Left renal cortex interstitium (tissue), 4 donors: ENCODE measurements at places on chromosomes 6 and 20.

GRCh38 chr20:51529081-51529681 lies 13.3 kb downstream of the NFATC2 start:
- DNase-seq, result no peak

- DNase-seq, result no peak
Measured at GRCh38 chr6:7802662-7803061, 76.8 kb downstream of the BMP6 start.

GRCh38 chr6:137011406-137011805 lies 33.4 kb downstream of the IL20RA start:
- DNase-seq, result no peak

GRCh38 chr6:2850538-2851113 lies 9.0 kb upstream of the SERPINB1 start:
- no peak for DNase-seq

GRCh38 chr20:8473459-8473858 lies 341.4 kb downstream of the PLCB1 start:
- DNase-seq, result no peak

GRCh38 chr6:161308075-161308655 lies 34.3 kb upstream of the AGPAT4 start:
- no peak for DNase-seq

- no peak for DNase-seq
Measured at GRCh38 chr6:104943781-104944180, 13.1 kb upstream of the LIN28B start.

DNA sequence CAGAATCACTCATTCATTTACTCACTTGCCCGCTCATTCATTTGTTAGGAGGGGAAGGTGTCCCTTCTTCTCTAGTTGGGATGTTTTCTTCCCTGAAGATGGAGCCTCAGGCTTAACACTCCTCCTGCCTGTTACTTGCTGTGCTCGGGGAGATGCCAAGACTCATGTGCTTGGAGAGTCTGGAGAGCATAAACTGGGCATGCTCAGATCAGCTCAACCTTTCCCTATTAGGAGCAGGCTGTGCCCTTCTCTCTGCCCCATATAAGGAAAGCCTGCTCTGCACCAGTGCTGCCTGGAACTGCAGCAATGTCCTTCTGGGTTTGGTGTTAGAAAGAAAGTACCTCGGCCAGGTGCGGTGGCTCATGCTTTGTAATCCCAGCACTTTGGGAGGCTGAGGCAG lies 18.0 kb upstream of the UBE2V1 start:
- no peak for DNase-seq

DNA sequence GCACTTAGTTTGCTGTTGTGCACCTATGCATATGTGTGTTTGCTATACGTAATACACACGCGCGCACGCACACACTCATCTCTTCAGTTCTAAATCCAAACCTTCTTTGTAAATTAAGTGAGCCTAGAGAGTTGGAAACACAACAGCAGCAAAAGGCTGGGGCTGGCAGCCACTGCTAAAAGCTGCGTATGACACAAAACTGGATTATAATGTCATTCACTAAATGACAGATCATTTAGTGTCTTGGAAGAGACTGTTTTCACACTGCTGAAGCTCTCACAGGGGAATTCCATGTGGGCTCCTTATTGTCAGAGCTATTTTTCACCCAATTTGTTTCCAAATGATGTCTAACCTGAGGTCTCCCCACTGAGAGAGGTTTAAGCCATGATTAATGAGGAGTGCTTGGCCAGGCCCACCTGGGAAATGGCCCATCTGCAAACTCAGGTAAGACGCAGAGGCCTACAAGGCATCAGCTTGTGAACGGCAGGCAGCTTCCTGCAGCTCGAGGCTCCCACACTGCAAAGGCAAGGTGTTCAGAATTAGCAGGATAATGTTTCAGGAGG lies 94.2 kb downstream of the OLIG3 start:
- no peak for DNase-seq

GRCh38 chr20:6533351-6533750 lies 234.1 kb upstream of the BMP2 start:
- no peak for DNase-seq

DNA sequence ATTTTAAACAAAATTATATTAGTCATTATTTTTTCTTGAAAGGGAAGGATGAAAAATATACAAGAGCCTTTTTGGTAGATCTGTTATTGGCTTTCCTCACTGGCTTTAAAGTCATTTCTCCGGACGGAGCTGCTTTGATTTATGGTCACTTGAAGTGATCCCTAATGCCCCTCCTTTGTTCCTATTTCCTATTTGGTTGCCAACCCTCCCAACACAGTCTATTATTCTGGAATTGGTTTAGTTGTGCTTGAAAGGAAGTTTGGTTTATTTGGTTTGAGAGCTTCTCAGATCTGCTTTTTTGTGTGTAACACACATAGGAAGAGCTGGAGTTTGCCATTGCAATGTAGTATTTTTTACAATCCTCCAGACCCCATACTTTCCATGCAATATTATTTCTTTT lies 347.9 kb downstream of the RFPL4B start:
- no peak for DNase-seq

DNA sequence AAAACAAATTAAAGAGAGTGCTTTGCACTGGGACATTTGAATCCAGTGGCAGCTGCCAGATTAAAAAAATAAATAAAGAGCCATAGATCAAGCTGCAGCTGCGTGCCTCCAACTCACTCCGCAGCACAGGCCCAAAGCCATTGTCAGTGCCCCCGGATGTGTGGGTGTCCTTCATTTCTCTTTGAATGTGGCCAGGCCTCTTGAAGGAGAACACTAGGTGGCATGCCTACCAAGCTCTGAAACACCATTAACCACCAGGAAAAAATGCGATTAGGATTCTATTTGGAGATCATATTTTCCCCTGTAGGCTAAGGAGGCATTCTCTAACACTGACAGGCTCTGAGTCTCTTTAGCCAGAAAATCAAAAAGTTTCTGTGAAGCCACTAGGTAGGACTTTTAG lies 549.8 kb downstream of the PRKN start:
- no peak for DNase-seq

- DNase-seq, result no peak
Measured at GRCh38 chr6:142746524-142746923, 198.5 kb downstream of the HIVEP2 start.

- no peak for DNase-seq
Measured at GRCh38 chr20:37630993-37631392, 62.8 kb upstream of the CTNNBL1 start.

GRCh38 chr6:139927236-139927635 lies 552.8 kb upstream of the CITED2 start:
- DNase-seq, result no peak

DNA sequence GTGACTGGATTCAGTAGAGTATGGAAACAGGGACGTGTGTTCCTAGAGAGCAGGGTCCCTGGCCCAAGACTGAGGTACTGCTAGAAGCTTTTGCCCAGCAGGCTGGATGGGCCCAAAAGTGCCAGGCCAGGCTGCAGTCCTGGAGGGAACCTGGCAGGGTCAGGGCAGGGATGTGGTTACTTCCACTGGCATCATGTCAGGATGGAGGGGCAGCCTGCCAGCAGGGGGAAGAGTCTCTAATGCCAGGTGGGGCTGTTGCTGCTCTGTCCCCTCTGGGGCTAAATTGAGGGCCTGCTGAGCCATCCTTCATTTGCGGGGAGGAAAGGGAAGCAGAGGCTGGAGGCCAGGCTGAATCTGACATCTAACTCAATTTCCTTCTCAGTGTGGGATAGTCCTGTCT lies 17.2 kb downstream of the ZDHHC14 start:
- DNase-seq, result no peak

GRCh38 chr20:10745790-10746189 lies 72.0 kb upstream of the JAG1 start:
- DNase-seq, result no peak

DNA sequence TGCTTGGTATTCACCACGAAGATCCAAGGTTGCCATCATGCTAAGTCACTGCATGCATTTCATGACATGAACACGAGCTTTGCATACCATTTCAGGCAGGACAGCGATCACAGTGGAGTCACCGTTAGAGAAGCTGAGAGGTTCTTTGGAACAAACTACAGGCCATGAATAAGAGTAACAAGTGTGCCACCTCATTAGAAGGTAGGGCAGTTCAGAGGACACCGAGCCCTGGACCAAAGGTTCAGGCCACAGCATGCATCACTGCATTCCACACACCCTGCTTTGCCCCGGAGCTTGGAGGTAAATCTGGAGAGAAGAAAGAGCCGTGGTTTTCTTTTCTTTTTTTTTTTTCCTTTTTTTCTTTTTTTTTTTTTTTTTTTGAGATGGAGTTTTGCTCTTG lies 66.9 kb upstream of the CDH4 start:
- DNase-seq, result no peak

DNA sequence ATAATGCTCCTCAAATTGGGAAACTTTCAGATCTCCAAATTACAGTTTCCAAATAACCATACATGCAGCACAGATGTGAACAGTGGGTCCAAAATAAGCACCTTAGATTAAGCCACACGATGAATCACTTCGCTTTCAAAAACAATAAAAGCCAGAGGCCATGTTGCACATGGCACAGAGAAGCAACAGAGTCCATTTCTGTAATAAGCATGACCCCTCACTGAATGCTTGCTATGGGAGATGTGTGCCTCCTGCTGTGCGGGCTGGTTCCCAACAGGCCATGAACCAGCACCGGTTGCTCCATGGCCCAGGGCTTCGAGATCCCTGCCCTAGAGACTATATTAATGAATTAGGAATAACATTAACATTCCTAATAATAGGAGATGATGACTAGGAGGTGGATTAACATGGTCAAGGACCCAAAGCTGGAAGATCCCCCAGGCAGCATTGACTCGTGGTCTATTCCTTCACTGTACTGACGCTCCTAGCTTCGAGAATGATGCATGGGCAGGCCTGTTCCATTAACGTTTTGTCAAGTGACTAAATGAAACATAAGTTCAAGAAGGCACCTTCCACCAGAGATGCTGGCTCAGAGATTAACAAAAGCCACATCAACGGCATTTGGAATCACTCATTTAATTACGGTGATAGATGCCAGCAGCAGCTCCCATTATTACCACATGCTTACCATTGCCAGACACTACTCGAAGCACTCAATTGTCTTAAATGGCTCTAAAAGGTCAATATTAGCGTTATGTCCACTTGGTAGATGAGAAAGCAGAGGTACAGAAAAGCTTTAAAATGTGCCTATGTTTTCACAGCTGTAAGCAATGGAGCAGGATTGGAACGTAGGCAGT lies 470.6 kb upstream of the AGPAT4 start:
- no peak for DNase-seq

- no peak for DNase-seq
Measured at GRCh38 chr6:106748547-106749207, 119.3 kb downstream of the QRSL1 start.

GRCh38 chr6:56764081-56764566 lies 121.4 kb upstream of the DST start:
- no peak for DNase-seq

DNA sequence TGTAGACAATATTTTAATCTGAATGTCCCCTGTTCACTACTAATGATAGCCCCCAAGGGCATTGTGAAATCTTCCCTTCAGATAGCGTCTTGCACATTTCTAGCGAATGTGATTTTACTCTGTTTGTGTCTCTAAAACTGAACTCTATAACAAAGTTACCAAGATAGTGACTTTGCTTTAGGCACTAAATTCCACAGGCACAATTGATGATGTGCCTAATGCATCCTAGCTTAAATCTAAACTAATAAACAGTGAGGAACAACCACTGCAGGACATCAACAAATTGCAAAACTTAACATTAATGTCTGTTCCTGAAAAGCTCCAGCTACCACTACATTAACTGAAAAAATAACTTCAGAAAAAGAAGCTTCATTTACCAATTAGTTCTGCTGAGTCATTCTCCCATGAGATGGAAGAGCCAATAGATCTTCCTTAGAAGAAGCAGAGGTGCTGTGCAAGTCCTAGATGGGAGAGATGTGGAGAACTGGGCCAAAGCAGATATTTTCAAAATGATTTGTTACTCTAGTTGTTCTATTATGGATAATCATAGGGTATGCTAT lies 1065.0 kb downstream of the EPHA7 start:
- no peak for DNase-seq

DNA sequence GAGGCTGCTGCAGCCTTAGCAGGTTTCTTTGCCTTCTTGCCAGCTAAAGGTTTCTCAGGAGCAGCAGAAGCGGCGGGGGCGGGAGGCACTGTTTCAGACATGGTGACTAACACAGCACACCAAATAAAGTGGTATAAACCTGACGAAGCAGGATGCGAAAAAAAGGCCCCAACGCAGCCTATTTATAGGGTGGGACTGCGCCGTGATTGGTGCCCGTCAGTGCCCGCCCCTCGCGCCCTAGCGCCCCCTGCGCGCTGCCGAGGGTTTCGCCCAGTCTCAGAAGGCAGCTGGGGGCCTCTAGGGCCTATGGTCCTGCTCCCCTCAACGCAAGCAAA lies 55.0 kb downstream of the TRIM38 start:
- DNase-seq, result peak; percentile 86

GRCh38 chr20:53592992-53593465 lies 610 bp downstream of the ZNF217 start:
- DNase-seq, result no peak

DNA sequence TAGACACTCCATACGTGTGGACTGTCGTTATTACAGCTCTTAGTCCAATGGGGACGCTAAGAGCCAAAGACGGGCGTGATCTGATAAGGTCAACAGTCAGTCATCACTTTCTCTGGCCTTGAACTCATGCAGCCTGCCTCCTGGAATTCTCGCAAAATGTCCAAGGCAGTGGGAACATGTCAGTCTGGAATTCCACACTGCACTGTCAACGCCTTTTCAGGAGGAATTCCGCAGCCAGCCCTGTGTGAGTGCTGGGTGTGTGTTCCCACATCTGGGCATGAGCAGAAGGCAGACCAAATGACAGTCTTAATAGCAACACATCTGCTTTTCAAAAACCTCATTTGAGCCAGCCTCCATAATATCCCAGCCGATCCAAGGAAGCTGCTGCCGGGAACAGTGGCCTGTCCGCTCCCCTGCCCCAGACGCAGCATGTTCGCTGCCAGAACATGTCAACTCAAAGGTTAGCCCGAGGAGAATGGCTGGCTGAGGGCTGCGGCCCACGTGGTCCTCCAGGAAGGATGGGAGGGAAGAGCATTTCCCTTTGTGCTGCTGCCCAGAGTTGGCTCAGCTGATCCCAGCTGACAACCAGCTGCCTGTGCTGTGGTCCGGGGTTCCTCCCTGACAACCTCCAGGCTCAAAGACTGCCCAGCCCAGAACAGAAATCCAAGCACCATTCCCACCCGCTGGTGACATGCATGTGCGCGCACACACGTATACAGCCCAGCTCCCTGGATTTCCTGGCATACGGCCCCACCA lies 103.1 kb downstream of the SULF2 start:
- DNase-seq, result no peak

GRCh38 chr6:48032151-48032550 lies 78.8 kb downstream of the PTCHD4 start:
- no peak for DNase-seq

GRCh38 chr6:80607811-80608391 lies 501.4 kb downstream of the BCKDHB start:
- no peak for DNase-seq

DNA sequence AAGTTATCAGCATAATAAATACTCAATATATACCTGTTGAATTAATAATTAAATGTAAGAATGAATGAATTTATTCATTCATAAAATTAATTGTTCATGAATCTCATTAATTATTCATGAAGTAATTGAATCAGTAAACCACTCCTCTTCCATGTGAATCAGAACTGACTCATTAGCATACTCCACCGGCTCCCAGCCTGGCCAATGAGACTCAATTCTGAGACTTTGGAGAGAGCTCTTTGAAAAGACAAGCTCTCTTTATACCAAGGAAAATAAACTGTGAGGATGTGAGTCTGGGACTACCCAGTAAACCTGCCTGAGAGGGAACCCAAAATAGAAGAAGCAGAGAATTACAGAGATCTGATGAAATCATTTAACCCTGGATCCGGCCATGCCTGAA lies 8.4 kb upstream of the SLC2A10 start:
- DNase-seq, result no peak

- DNase-seq, result peak; percentile 27
Measured at GRCh38 chr6:33118525-33119123, 42.8 kb downstream of the HLA-DPB1 start.
